CD4-positive, alpha-beta memory T cell (primary cell): ENCODE measurements at places on chromosomes 7 and 10. TPM values are rescaled to one million over a fixed set of nuclear protein-coding genes. Genes with fewer than 3 reads are reported as not detected.

DNA sequence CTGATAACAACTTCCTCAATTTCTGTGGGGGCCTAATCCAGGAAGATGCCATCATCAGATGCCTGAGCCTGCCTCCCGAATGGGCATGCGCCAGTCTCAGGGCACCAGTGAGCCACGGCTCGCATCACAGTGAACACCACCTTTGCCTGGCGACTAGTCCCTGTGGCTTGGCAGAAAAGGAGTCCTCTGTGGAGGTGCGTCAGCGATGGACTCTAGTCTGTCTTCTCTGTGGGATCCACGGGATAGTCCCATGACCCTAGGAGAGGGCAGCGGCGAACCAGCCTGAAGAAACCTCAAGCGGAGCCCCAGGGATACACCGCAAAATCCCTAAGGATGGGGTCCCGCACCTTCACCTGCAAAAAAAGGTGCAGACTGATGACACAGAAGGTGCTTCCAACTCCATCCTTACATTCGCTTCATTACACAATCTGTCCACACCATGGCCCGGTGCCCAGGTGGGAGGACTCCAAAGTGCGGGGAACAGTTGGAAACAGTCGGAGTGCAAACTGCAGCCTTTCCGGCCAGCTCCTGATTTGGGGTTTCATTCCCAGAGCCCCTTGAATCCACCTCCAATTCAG lies 35.1 kb upstream of the ZNF273 start:
- H3K4me1 ChIP-seq = no peaks in the 10 kb centered on the region
- no peaks in the 10 kb centered on the region for H3K36me3 ChIP-seq

- no peak overlapping the region for H3K27ac ChIP-seq
- H3K36me3 ChIP-seq = no peaks in the 10 kb centered on the region
- DNase-seq = no peak
- no peaks in the 10 kb centered on the region for H3K27me3 ChIP-seq
- H3K4me1 ChIP-seq = no peaks in the 10 kb centered on the region
- no peak overlapping the region for H3K4me3 ChIP-seq
Measured at GRCh38 chr10:130895161-130895560, 416.4 kb downstream of the TCERG1L start.

DNA sequence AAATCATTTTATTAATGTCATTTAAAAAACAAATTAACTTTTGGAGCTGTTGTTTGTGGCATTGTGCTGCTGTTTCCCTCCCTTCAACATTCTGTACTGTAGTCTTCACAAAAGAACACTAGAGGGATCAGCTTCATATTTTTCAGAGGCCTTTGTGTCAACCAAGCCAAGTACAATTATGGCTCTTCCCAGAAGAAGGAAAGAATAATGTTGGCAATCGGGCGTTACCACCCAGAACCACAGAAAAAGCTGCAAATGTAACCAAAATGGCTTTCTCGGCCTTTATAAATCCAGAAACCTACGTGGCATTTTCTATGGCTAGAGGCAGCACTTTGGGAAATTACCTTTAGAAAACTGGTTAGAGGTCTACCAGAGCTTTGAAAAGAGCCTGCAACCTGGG lies 98.8 kb upstream of the COL1A2 start:
- no peak overlapping the region for H3K27ac ChIP-seq
- no peaks in the 10 kb centered on the region for H3K36me3 ChIP-seq
- no peak overlapping the region for H3K4me3 ChIP-seq
- no peaks in the 10 kb centered on the region for H3K4me1 ChIP-seq

GRCh38 chr10:43233601-43234430 lies 33.0 kb downstream of the RASGEF1A start:
- H3K27me3 ChIP-seq = no peaks in the 10 kb centered on the region
- no peak overlapping the region for H3K27ac ChIP-seq
- no peaks in the 10 kb centered on the region for H3K36me3 ChIP-seq
- H3K4me1 ChIP-seq = peaks cover 26% of the 10 kb centered on the region

- H3K4me1 ChIP-seq = no peaks in the 10 kb centered on the region
- H3K27me3 ChIP-seq = no peaks in the 10 kb centered on the region
- no peak overlapping the region for H3K27ac ChIP-seq
- no peaks in the 10 kb centered on the region for H3K36me3 ChIP-seq
- no peak overlapping the region for H3K4me3 ChIP-seq
- no peak for DNase-seq
Measured at GRCh38 chr10:19958787-19959186, 142.6 kb downstream of the PLXDC2 start.

GPNMB gene
- total RNA-seq = 32.5 TPM

CC2D2B gene
- total RNA-seq = 0.15 TPM
